ENCODE measurements at places on chromosomes 6 and 20.
A peak's percentile ranks its signal among the peaks of the same experiment; 100 is the strongest.

DNA sequence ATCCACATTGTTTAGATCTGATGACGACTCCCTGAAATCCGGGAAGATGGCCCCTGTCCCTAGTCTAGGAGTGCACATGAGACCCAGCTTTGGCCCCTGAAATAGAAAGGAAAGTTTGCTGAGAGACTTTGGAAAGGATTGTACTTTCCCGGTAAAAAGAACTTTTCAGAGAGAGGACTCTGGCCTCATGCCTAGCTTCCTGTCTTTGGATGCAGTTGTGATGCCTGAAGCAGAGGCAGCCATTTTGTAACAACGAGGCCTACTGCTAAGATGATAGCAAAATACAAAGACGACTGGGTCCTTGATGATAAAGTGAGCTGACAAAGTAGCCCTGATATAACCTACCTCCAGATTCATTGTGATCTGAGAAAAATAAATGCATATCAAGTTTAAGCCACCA is 6.9 kb downstream of the CPNE5 start:
- no peak for DNase-seq

GRCh38 chr6:168352096-168352495 is 32.5 kb upstream of the DACT2 start:
- DNase-seq, result no peak

DNA sequence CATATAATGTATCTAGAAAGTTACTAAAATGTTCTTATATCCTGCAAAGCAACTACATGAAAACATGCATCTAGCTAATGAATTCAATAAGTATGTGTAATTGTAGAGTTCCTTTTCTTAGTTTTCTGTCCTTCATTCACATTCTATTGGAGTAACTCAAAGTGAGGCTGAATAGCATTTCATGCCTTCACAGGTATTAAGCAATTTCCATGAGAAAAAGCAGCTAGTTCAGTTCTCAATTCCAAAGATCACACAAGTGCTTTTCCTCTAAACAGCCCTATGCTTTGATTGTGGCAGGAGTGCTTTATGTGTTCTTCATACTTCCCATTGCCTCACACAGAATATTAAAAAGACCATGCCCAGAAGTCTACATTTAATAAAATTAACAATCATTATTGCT is 274.9 kb downstream of the RFPL4B start:
- DNase-seq, result no peak

DNA sequence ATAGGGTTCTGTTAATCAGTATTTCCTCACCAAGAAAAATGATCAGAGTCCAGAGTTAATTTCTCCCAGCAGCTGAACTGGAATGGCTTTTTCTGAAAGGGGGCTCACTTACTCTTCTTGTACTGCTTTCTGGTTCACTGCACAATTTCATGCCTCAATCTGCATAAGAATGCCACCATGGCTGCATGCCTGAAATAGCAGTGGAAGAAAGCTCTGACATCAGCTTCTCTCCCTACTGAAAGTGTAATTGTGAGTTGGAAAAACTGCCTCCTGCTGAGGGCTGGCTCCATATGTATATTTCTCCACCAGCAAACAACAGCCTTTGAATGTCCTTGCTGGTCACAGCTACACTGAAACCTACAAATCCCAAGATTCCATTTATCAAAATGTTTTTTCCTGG is 1027.2 kb upstream of the GJE1 start:
- peak; percentile 70 for DNase-seq

GRCh38 chr6:9103876-9104521 is 668.7 kb upstream of the SLC35B3 start:
- no peak for DNase-seq

- DNase-seq, result peak; percentile 40
Observed at GRCh38 chr6:41939848-41940758, 1.5 kb downstream of the CCND3 start.

- no peak for DNase-seq
Observed at GRCh38 chr6:28615955-28616747, 90.5 kb downstream of the GPX5 start.

GRCh38 chr6:55130806-55131324 is 43.5 kb upstream of the HCRTR2 start:
- DNase-seq, result no peak

- DNase-seq, result no peak
Observed at GRCh38 chr6:106102967-106103727, 17.0 kb downstream of the PRDM1 start.

- no peak for DNase-seq
Observed at GRCh38 chr20:1486566-1486965, 4.7 kb downstream of the SIRPB2 start.

- DNase-seq, result no peak
Observed at GRCh38 chr6:10180138-10181074, 234.5 kb downstream of the TFAP2A start.

- DNase-seq, result peak; percentile 93
Observed at GRCh38 chr20:37323985-37324384, 22.0 kb upstream of the SRC start.

DNA sequence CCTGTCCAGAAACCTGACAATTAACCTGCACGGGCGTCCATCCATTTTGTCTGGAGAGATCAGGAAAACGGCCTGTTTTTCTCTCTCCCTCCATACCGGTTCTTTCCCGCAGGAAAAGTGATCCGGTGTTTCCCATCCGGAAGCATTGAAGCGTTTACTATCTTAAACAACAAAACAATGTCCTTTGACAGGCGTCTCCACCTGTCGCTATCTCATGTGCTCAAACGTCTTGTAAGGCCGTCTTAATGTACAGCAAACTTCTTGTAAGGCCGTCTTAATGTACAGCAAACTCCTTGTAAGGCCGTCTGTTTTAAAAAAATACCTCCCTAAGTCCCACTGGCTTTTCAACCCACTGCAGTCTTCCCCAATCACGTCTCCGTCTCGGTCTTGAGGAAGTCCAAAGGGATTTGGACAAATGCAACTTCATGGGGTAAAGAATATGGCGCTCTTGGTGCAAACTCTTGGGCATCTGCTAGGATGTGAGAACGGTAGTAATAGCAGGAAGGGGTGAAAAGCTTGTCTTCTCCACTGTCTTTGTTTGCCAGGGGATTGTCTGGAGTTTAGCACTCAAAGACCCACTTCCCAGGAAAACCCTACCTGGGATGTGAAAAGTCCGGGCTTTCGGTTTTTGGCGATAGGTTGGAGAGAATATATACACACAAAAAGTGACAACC is 29.9 kb upstream of the TRIM27 start:
- DNase-seq, result peak; percentile 35

DNA sequence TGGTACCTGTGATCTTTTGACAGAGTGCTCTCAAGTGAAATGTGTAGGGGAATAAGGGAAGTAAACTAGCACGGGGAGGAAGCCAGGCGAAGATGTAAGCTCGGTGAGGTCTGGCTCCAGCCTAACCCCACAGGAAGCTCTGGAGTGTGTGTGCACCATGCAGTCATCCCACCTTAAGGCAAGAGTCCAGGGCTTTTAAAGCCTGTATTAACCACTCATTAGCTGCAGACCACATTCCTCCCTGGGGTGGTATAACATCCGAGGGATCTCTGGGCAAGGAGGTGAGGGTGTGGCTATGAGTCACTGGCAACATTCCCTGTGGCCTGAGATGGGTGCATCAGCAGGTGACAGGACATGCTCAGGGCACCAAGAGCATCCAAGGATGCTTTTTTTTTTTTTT is 12.5 kb upstream of the RANBP9 start:
- no peak for DNase-seq

GRCh38 chr6:5219011-5219691 is 41.6 kb downstream of the LYRM4 start:
- no peak for DNase-seq

GRCh38 chr6:34207695-34208443 is 28.8 kb upstream of the HMGA1 start:
- no peak for DNase-seq

DNA sequence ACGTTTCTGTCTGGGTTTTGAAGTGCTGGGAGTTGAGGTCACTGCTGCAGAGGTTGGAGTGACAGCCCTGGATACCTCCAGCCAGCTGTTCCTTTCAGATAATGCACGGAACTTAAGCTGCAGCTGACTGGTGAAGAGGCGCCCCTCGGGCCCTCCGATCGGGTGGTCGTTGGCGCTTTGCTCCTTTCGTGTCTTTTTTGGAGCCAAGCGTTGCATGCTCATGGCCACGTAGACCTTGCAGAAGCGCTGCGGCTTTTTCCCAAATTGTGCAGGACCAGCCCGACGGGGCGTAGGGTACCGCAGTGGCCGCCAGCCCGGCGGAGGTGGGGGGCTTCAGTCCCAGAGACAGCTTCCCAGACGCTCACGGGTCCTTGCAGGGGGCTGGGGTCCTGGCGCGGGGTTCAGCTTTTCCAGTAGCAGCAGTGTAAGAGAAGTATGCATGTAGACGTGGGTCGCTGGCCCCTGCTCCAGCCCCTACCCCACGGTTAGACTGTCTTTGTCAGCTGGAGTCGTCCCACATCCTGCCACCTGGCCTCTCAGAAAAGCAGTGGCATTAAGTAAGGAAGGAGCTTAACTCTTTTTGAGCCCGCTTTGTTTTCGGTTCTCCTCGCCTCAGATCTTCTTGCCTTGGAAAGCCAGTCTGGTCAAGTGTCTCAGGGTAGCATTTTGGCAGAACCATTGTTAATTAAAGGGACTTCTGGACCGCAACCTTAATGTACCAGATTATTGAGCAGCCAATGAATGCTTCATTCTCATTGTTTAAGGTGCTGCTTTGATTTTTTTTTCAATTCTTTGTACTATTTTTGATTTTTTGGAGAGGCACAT is 838 bp downstream of the TNFAIP3 start:
- peak; percentile 35 for DNase-seq

DNA sequence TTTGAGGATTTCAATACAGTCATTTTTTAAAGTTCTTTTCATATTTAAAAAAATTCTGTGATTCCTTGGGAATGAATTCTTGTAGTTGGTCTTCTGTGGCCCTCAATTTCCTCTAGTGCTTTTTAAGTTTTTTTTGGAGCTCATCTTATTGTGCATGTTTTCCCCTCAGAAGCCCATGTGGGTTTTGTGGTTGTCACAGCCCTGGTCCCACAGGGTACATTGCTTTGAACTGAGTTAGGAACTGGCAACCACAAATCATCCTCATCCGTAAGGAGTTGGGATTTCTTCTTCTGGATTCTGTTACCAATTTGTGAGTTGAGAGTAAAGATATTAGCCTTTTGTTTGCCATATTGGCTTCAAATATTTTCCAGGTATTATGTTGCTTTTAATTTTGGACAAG is 89.9 kb downstream of the AKAP7 start:
- DNase-seq, result peak; percentile 30

DNA sequence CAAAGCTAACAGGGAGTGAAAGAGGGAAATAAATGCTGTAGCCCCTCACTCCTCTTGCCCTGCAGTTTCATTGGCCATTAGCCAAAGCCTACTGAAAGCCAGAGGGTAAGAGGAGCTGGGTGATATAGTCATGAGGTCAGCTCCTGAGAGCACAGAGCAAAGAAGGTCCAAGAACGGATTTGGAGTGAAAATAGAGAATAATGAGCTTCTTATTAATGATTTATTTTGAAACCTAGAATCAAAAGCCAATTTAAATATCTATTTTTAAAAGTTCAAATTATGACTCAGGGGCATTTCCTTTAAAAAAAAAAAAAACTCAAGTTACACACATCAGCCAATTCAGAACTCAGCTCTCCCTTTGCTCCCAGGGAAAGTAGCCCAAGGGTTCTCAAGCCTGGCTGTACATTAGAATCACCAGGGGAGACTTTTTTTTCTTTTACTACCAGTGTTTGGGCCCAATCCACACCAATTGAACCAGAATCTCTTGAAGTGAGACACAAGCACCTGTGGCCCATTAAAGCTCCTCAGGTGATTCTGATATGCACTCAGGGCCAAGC is 79.1 kb downstream of the SNAP25 start:
- DNase-seq, result peak; percentile 32

DNA sequence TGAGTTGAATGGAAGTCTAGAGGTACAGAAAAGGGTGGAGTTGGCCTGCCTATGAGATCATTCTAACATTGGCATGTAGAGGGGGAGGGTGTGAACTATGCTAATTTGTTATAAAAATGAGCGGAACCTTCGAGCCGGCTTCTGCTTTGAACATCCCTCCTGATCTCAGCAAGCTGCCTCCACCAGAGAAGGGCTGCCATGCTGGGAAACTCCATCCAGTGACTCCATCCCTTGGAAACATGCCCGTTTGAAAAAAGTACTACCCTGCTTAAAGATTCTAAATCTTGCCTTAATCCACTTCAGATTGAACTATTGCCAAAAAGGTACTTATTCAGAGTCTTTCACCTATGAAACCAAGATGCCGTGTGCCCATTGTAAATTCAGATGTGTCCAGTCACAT is 43.6 kb upstream of the TMEM170B start:
- peak; percentile 11 for DNase-seq

DNA sequence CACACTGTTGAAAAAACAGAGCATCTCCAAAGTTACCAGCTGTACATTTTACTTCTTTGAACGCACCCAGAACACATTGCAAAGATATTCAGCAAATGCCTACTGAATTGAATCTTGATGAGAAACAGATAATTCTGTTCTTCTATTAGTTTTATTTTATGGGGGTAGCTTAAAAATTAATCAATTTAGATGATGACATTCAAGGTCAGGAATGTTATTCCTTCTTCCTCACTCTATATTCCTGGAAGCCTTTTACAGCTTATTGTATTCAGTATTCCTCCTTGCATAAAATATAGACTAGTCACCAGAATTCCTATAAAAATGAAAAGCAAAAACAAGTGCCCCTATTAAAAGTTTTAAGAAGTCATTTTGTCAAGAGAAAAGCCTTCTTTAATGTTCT is 21.4 kb upstream of the GMDS start:
- peak; percentile 46 for DNase-seq

- peak; percentile 39 for DNase-seq
Observed at GRCh38 chr6:11271228-11272020, 39.0 kb upstream of the NEDD9 start.

GRCh38 chr6:53461041-53461656 is 83.8 kb downstream of the GCLC start:
- DNase-seq, result no peak

- DNase-seq, result no peak
Observed at GRCh38 chr6:141482796-141483597, 649.7 kb upstream of the GJE1 start.

GRCh38 chr6:159790956-159791598 is 810 bp downstream of the MRPL18 start:
- DNase-seq, result no peak

DNA sequence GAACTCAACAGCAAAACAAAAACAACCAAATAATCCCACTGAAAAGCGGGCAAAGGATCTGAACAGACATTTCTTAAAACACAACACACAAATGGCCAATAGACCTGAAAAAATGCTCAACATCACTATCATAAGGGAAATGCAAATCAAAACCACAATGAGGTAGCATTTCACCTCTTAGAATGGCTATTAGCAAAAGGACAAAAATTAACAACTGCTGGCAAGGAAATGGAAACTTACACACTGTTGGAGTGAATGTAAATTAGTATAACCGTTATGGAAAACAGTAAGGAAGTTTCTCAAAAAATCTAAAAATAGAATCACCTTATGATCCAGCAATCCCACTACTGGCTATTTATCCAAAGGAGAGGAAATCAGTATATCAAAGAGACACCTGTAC is 20.9 kb downstream of the FAM8A1 start:
- DNase-seq, result no peak

Measured in fibroblast of skin of back (primary cell).